Activated CD8-positive, alpha-beta memory T cell treated with anti-CD3 and anti-CD28 coated beads, Interleukin-2, amount 10 ng/mL, durations not matched to agents 7 days and 5 days (primary cell): ENCODE measurements at places on chromosomes 3 and 15. TPM values are rescaled to one million over a fixed set of nuclear protein-coding genes. Genes with fewer than 3 reads are reported as not detected.

Gene CLDN18
- not detected for total RNA-seq

Gene HIGD2B
- 0.53 TPM for total RNA-seq

Gene LDHAL6B
- not detected for total RNA-seq

Gene MASP1
- total RNA-seq: not detected

Gene TTC21A
- 1.9 TPM for total RNA-seq

Gene MED12L
- 3.2 TPM for total RNA-seq

Gene KY
- not detected for total RNA-seq

Gene NOX5
- total RNA-seq: not detected

Gene GMPS
- total RNA-seq: 96.9 TPM

Gene ANP32A
- total RNA-seq: 196 TPM

Gene SCAANT1
- total RNA-seq: 1.3 TPM

Gene CPEB1
- not detected for total RNA-seq

Gene SEMA5B
- not detected for total RNA-seq

Gene SUCNR1
- not detected for total RNA-seq
